ENCODE measurements at places on chromosomes 3 and 15.
A peak's percentile ranks its signal among the peaks of the same experiment; 100 is the strongest.

- H3K4me3 ChIP-seq = no peak overlapping the region
- H3K36me3 ChIP-seq = no peaks in the 10 kb centered on the region
- DNase-seq = no peak
- H3K4me1 ChIP-seq = no peaks in the 10 kb centered on the region
Observed at GRCh38 chr15:83716605-83717004, 62.7 kb downstream of the ADAMTSL3 start.

- no peaks in the 10 kb centered on the region for H3K36me3 ChIP-seq
- H3K27ac ChIP-seq = peak overlapping the region; percentile 41
- DNase-seq = peak; percentile 70
- no peaks in the 10 kb centered on the region for H3K27me3 ChIP-seq
- H3K4me1 ChIP-seq = peaks cover 14% of the 10 kb centered on the region
Observed at GRCh38 chr3:57983734-57984518, 24.3 kb upstream of the FLNB start.

- H3K27ac ChIP-seq = no peak overlapping the region
- peak; percentile 29 for DNase-seq
Observed at GRCh38 chr3:127254730-127255129, 33.1 kb downstream of the PRR20G start.

DNA sequence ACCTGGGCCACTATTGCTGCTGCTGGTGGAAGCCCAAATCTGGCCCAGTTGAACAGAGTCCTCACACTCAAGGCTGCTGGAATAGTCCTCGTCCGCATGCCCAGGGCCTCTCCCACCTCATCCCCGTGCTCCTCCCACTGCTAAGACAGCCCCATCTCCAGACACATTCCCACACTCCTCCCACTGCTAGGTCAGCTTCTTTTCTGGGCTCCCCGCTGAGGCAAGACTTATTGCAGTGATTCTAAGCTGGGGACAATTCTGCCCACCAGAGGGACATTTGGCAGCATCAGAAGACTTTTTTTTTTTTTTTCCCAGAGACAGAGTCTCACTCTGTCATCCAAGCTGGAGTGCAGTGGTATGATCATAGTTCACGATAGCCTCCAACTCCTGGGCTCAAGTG is 35.1 kb downstream of the POC1A start:
- H3K27me3 ChIP-seq = no peaks in the 10 kb centered on the region
- no peak for DNase-seq
- no peaks in the 10 kb centered on the region for H3K36me3 ChIP-seq
- no peaks in the 10 kb centered on the region for H3K4me1 ChIP-seq

- no peaks in the 10 kb centered on the region for H3K27me3 ChIP-seq
- H3K36me3 ChIP-seq = no peaks in the 10 kb centered on the region
- peaks cover 14% of the 10 kb centered on the region for H3K4me1 ChIP-seq
- DNase-seq = no peak
Observed at GRCh38 chr15:71393383-71393782, 278.1 kb downstream of the THSD4 start.

- peaks cover 10% of the 10 kb centered on the region for H3K4me1 ChIP-seq
- peak overlapping the region; percentile 30 for H3K27ac ChIP-seq
- peak; percentile 49 for DNase-seq
- H3K36me3 ChIP-seq = no peaks in the 10 kb centered on the region
- H3K27me3 ChIP-seq = no peaks in the 10 kb centered on the region
Observed at GRCh38 chr3:53109190-53109589, 21.0 kb downstream of the RFT1 start.

GRCh38 chr3:71676931-71677330 is 48.3 kb downstream of the EIF4E3 start:
- H3K27me3 ChIP-seq = no peaks in the 10 kb centered on the region
- no peak for DNase-seq
- H3K4me3 ChIP-seq = no peak overlapping the region
- no peaks in the 10 kb centered on the region for H3K36me3 ChIP-seq
- no peak overlapping the region for H3K27ac ChIP-seq
- no peaks in the 10 kb centered on the region for H3K4me1 ChIP-seq

- no peaks in the 10 kb centered on the region for H3K36me3 ChIP-seq
- H3K4me1 ChIP-seq = no peaks in the 10 kb centered on the region
- DNase-seq = no peak
- H3K27ac ChIP-seq = no peak overlapping the region
Observed at GRCh38 chr3:66744986-66745385, 244.2 kb upstream of the LRIG1 start.

GRCh38 chr15:91186904-91187656 is 87.0 kb downstream of the SV2B start:
- peaks cover 23% of the 10 kb centered on the region for H3K4me1 ChIP-seq
- no peaks in the 10 kb centered on the region for H3K36me3 ChIP-seq
- DNase-seq = peak; percentile 68
- no peaks in the 10 kb centered on the region for H3K27me3 ChIP-seq

GRCh38 chr3:134468519-134468918 is 17.3 kb downstream of the ANAPC13 start:
- no peak overlapping the region for H3K4me3 ChIP-seq
- H3K4me1 ChIP-seq = no peaks in the 10 kb centered on the region
- H3K27ac ChIP-seq = no peak overlapping the region
- H3K36me3 ChIP-seq = no peaks in the 10 kb centered on the region
- no peaks in the 10 kb centered on the region for H3K27me3 ChIP-seq
- DNase-seq = no peak

DNA sequence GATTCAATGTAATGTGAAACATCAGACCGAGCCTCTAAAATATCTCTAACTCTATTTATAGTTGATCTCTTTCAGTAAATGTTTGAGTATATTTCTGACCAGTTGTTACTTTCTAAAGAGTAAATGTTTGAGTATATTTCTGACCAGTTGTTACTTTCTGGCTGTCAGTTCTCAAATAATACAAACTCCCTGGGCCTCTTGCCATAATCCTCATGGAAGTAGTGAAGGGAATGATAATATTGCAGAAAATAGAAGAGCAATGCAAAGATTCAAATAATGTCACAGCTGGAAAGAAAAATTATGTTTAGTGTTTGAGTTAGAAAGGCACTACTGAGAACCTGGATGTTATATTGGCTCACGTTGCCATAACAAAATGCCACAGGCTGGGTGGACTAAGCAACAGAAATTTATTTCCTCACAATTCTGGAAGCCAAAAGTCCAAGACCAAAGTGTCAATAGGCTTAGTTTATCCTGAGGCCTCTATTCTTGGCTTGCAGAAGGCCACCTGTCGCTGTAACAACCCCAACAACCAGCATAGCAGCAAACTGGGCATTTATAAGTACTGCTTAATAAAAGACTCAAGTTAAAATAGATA is 470.6 kb upstream of the BCHE start:
- H3K4me1 ChIP-seq = no peaks in the 10 kb centered on the region
- DNase-seq = no peak
- H3K27ac ChIP-seq = no peak overlapping the region
- no peaks in the 10 kb centered on the region for H3K36me3 ChIP-seq
- no peak overlapping the region for H3K4me3 ChIP-seq
- H3K27me3 ChIP-seq = no peaks in the 10 kb centered on the region

DNA sequence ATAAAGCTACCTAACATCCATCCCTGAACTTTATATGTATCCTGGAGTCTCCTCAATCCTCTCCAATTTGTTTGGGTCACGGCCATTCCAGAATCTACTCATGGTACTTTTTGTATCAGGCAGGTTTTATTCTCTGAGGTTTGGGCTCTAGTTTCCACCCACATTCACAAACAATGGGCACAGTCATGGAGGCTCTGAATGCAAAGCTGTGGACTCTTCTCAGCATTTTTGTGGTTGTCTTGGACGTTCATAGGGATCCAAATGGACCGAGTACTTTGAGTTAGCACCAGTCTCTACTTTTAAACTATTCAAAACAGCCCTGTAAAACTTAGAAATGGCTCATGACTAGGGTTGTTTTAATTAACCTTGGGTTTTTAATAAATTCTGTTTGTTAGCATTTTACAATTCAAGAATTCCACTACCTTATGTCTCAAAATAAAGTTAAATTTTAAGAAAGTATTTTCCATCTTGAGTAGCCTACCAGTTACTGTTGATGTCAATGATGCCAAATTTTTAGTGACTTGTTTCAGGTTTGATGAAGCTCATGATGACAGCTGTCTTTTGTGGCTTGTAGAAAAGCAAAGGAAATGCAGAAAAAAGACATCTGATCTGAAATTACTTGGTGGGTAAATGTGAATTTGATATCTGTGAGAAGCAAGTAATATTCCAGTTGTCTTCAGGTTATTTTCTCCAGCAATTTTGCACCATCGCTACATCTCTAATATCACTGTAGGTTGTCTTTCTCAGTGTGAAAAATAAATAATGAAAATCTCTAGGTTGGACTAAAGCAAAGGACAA is 275.7 kb upstream of the THBS1 start:
- no peaks in the 10 kb centered on the region for H3K4me1 ChIP-seq
- no peak overlapping the region for H3K4me3 ChIP-seq
- no peak for DNase-seq
- H3K27me3 ChIP-seq = no peaks in the 10 kb centered on the region
- H3K36me3 ChIP-seq = no peaks in the 10 kb centered on the region

- no peaks in the 10 kb centered on the region for H3K27me3 ChIP-seq
- no peaks in the 10 kb centered on the region for H3K36me3 ChIP-seq
- DNase-seq = no peak
- peaks cover 66% of the 10 kb centered on the region for H3K4me1 ChIP-seq
- H3K4me3 ChIP-seq = no peak overlapping the region
- H3K27ac ChIP-seq = no peak overlapping the region
Observed at GRCh38 chr3:66487465-66487864, 13.4 kb downstream of the LRIG1 start.

DNA sequence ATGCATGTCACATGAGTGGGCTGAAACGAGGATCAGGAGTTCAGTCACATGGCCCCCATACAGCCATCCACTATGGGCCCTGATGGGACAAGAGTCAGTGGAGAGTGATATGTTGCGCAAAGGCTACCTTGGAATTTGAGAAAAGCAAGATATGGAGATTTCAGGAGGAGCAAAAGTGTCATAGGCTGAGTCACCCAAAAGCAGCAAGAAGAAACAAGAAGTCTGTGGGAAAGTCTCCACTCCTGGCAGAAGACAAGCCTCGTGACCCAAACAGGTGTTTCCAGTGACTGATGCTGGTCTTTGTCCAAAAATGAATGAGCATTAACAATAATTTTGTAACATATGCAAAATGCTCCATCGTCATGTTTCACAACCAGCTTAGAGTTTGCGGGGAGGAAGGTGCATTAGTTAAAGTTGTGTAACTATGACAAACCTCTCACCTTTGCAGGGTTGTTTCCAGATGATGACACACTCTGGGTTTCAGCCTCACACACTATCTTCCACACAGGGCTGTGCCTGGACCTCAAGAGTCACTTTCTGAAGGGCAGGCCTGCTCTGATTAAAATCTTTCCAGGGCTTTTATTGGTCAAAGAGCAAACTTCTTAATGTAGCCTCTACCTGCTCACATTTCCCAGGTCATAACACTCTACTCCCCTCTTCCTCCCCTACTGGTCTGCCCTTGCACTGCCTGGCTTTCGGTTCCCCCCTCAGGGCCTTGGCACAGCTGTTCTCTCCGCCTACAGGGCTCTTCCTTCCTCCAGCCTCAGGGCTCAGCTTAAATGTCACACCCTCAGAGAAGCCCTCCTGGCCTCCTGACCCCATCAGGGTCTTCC is 3.9 kb upstream of the DNASE1L3 start:
- peak overlapping the region; percentile 17 for H3K4me3 ChIP-seq
- H3K27ac ChIP-seq = peak overlapping the region; percentile 62
- H3K36me3 ChIP-seq = no peaks in the 10 kb centered on the region
- peak; percentile 66 for DNase-seq

GRCh38 chr3:126706631-126707030 is 2.6 kb downstream of the CHCHD6 start:
- H3K27me3 ChIP-seq = no peaks in the 10 kb centered on the region
- DNase-seq = no peak
- no peak overlapping the region for H3K4me3 ChIP-seq
- peaks cover 5% of the 10 kb centered on the region for H3K4me1 ChIP-seq
- no peaks in the 10 kb centered on the region for H3K36me3 ChIP-seq

- H3K4me3 ChIP-seq = no peak overlapping the region
- H3K27ac ChIP-seq = no peak overlapping the region
- no peak for DNase-seq
- H3K4me1 ChIP-seq = no peaks in the 10 kb centered on the region
- H3K27me3 ChIP-seq = no peaks in the 10 kb centered on the region
Observed at GRCh38 chr15:35705030-35705883, 159.3 kb upstream of the DPH6 start.

DNA sequence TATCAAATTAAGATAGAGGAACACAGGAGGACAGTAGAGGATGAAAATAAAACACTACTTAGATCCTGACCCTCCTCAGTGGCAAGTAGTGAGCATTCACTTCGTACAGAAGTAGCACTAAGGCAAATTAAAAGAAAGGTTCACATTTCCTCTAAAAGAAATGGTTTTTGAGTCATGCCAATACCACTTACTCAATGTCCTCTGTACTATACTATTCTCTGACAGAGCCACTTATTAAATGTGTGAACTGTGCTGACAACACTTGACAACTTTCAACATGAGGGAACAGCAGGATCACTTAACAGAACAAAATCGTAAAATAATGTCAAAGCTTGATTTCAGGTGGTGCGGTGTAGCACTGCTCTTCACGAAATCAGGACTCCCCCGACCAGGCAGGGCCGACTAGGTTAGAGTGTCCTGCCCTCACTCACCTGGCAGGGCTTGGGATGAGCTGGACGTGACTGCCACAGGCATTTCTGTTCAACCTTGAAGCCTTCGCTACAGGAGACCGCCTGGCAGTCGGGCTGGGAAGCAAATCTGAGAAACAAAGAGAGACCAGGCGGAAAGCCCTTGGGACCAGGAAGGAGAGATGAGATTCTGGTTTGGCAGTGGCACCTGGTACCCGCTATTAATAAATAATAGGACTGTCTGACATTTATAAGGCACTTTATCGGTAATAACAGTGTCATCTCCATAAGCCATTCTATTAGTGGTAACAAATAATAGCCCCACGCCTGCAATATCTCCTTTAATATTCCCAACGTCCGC is 611 bp upstream of the SLC27A2 start:
- DNase-seq = no peak
- H3K4me1 ChIP-seq = peaks cover 6% of the 10 kb centered on the region
- peak overlapping the region; percentile 78 for H3K4me3 ChIP-seq
- H3K36me3 ChIP-seq = no peaks in the 10 kb centered on the region
- no peak overlapping the region for H3K27ac ChIP-seq
- no peaks in the 10 kb centered on the region for H3K27me3 ChIP-seq

- no peak for DNase-seq
- H3K27me3 ChIP-seq = no peaks in the 10 kb centered on the region
- no peak overlapping the region for H3K4me3 ChIP-seq
- no peak overlapping the region for H3K27ac ChIP-seq
- peaks cover 7% of the 10 kb centered on the region for H3K4me1 ChIP-seq
- no peaks in the 10 kb centered on the region for H3K36me3 ChIP-seq
Observed at GRCh38 chr15:49844390-49844789, 223.5 kb downstream of the DTWD1 start.

DNA sequence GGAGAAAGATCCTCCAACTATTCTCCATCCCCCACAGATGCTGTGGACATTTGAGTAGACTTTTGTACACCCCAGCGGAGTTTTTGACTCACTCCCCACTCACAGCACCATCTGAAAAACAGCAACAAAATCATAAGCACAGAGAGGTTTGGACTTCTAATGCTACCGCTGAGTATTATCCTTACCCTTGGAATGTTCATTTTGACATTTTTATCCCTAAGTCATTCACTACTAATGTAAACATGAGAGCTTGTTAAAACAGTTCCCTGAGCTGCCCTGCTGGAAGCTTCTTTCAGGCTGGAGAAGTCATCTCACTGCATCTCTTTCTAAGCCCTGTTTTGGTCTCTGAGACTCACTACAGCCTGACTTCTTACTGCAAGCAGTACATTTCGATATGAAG is 1045.9 kb downstream of the MCTP2 start:
- no peak for DNase-seq
- H3K36me3 ChIP-seq = no peaks in the 10 kb centered on the region
- H3K27me3 ChIP-seq = no peaks in the 10 kb centered on the region
- H3K27ac ChIP-seq = no peak overlapping the region
